Stimulated activated CD4-positive, alpha-beta T cell treated with anti-CD3 and anti-CD28 coated beads, Interleukin-2, amount 100 ng/mL, for 24 hours (primary cell): ENCODE measurements at places on chromosomes 7 and 10.

DNA sequence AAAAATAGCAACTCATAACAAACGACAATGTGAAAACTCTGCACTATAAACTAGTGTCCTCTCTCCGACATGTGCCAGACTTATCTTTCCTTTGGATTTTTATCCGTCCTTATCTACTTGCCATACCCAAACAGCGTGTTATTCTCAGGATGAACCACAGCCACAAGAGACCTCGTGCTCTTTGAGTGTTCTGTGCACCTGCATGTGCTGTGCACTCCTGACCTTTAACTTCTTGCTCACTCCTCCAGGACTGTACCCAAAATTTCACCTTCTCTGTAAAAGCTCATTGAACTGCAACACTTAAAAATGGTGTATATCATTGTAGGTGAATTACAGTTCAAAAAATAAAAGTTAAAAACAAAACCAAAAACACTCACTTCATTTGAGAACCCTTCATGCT is 58.0 kb upstream of the SLC35G1 start:
- DNase-seq = no peak

GRCh38 chr7:26686448-26686981 is 177.9 kb downstream of the SKAP2 start:
- no peak for DNase-seq

GRCh38 chr10:11355592-11355991 is 255.9 kb downstream of the USP6NL start:
- no peak for DNase-seq

DNA sequence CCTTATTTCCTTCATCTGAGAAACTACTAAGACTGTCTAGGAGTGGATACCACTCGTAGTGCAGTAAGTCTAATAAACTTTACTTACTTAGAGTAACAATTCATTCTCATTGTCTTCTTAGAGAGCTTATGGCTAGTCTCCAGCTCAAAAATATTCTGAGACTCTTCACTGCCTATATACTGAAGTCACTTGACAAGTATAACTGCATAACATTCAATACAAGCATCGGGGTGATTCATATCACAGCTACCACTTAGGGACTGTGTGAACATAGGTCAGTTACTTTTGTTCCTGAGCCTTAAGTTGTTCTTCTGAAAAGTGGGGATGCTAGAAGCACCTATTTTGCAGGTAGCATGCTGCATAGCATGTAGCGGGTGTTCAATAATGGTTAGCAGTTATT is 111.0 kb downstream of the HTR7 start:
- no peak for DNase-seq

GRCh38 chr10:100872034-100872791 is 40.5 kb upstream of the SLF2 start:
- DNase-seq = peak; percentile 83

DNA sequence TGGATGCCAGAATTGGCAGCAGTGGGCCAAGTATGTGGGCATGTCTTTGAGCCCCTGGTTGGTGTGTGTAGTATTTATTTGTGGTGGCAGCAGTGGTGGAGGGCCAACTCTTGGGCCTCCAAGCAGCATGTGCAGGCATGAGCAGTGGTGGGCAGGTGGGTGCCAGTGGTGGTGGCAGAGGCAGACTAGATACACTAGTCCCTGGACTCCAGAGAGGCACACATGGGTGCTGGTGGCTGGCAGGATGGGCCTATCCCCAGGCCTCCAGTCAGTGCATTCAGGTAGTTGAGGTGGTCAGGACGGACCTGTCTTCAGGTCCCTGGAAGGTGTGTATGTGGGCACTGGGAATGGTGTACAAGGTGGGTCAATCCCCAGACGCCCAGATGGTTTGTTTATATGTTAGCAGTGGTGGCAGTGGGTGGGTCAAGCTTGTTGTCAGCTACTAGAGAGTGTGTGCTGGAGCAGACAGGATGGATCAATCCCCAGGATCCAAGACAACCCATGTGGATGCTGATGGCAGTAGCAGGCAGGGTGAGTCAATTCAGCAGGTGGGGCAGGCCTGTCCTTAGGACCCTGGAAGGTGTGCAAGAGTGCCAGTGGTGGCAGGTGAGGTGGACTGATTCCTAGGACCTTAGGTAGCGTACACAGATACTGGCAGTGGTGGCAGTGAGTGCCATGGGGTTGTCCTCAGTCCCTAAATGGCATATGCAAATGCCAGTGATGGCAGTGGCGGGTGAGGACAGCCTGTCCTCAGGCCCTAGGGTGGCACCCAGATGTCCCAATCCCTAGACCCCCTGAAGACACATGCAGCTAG is 294.3 kb downstream of the RPS24 start:
- DNase-seq = no peak

- DNase-seq = no peak
Observed at GRCh38 chr10:7340179-7340874, 70.5 kb downstream of the SFMBT2 start.

DNA sequence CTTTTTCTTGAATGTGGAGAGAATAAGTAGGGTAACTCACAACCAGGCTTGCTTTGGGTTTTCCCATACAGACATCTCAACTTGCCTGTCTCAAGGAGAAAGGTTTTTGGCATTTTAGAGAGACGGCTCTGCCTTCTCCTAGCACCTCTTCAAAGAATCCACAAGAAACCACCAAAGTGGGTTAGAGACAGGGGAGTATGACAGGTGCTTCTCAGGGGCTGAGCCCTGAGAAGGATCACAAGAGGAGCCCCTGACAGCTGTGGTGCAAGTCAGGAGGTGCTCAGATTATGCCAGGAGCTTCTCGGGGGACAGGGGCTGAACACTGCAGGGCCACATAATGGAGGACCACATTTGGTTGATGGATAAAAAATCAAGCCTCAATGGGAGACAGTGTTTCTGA is 170.8 kb upstream of the LYZL2 start:
- no peak for DNase-seq

DNA sequence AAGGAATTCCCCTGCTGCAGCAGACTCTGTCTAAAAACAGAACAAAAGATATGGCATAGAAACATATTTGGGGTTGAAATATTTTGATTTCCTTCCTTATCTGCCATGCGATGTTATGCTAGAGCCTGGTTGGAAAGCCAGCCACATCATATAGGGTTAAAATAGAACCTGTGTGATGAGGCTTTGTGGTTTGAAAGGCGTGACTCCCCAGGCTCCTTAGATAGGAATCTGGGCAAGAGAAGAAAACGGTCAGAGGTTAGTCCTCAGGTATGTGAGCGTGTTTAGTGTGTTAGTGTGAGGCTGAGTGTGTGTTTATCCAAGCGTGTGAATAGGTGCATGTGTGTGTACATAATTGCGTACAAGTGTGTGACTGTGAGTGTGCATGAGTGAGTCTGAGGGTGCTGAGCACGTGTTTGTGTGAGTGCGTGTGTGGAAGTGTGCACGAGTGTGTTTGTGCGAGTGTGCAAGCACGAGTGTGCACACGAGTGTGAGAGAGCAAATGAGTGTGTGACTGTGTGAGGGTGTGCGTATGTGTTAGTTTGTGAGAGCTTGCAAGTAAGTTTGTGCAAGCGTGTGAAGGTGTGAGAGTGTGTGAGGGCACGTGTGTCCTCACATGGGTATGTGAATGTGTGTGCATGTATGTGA is 79.9 kb downstream of the COL26A1 start:
- no peak for DNase-seq

- no peak for DNase-seq
Observed at GRCh38 chr7:37429435-37429791, 19.3 kb downstream of the ELMO1 start.

- DNase-seq = no peak
Observed at GRCh38 chr10:76115131-76115470, 683.7 kb downstream of the LRMDA start.

- DNase-seq = no peak
Observed at GRCh38 chr10:12960334-12960898, 41.1 kb downstream of the CCDC3 start.

- no peak for DNase-seq
Observed at GRCh38 chr7:127807829-127808228, 155.8 kb downstream of the SND1 start.

GRCh38 chr7:149595541-149595940 is 97.9 kb upstream of the ZNF746 start:
- DNase-seq = no peak

- no peak for DNase-seq
Observed at GRCh38 chr10:73950155-73950948, 39.4 kb downstream of the PLAU start.

DNA sequence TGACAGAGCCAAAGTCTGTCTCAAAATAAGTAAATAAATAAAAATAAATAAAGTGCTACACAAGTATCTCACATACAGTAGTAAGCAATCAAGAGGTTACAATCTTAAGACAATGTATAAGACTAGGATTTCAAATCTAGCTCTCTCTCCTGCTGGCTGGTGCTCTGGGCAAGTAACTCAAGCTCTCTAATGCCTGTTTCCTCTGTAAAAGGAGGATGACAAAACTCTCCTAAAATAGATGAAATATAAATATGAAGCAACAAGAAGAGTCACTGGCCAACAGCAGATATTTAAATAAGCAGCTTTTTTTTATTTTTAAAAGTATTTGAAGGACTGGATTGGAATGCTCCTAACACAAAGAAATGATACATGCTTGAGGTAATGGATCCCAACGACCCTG is 7.2 kb downstream of the SFMBT2 start:
- no peak for DNase-seq

GRCh38 chr10:67492317-67493019 is 203.5 kb downstream of the CTNNA3 start:
- no peak for DNase-seq

- no peak for DNase-seq
Observed at GRCh38 chr10:45471059-45471458, 97.0 kb downstream of the ALOX5 start.

- DNase-seq = no peak
Observed at GRCh38 chr10:116720241-116720643, 22.1 kb downstream of the HSPA12A start.

DNA sequence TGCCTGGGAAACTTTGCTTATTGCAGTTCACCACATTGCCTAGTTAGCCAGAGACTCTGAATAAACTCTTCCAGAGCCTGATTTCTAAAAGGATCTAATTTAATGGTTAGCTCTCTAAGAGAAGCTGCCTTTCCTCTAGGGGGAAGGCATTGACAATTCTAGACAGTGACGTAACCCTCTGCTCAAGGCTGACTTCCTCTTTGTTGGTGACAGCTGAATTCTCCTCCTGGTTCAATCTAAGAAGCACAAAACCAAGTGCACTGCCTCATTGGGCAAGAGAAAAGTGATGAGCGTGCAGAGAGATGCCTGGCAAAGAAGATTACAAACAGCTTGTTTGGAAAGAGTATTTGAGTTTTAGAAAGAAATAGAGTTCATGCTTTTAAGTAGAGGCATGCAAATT is 102.7 kb downstream of the MACC1 start:
- DNase-seq = no peak

DNA sequence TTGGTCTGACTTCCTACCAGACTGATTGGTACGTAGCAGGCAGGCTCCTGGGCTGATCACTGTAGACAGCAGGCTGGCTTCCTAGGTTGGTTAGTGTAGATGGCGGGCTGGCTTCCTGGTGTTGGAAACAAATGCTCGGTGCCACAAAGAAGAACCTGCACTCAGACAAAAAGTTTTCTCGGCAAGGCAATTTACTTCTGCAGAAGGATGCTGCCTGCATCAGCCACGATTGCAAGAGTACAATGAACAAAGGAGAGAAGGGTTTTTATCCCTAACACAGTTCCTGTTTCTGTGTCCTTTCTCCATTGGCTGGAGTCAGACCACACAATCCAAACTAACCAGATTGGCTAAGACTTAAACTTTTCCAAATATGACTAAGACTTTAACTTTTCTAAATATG is 123.6 kb upstream of the PPP2R2D start:
- no peak for DNase-seq

DNA sequence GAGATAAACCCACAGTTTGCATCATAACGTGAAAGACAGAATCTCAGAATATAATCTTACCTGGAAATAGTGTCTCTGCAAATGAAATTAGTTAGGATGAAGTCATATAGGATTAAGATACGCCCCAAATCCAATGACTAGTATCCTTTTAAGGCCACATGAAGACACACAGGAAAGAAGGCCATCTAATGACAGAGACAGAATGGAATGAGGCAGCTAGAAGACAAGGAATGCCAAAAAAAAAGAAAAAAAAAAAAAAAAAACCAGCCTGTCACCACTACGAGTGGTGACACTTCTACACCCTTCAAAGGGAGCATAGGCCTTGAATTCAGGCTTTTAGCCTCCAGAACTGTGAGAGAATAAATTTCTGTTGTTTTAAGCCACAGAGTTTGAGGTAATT is 82.9 kb downstream of the HYCC1 start:
- no peak for DNase-seq

DNA sequence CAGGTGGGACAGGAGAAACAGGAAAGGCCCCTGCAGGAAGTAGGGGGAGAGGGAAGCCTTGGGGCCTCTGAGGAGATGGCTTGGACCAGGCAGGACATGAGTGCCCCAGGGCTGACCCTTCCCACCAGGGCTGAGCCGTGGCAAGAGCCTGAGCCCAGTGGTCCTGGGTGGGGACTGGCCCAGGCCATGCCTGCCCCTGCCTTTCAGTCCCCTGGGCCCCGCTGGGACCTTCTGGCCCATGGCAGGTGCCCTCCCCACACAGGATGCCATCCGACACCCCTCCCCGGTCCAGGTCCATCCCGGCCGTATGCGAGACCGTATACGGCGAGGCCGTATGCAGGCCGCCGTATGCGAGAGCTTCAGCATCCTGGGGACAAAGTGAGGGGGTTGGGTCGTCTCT is 2.0 kb downstream of the GRIFIN start:
- no peak for DNase-seq

DNA sequence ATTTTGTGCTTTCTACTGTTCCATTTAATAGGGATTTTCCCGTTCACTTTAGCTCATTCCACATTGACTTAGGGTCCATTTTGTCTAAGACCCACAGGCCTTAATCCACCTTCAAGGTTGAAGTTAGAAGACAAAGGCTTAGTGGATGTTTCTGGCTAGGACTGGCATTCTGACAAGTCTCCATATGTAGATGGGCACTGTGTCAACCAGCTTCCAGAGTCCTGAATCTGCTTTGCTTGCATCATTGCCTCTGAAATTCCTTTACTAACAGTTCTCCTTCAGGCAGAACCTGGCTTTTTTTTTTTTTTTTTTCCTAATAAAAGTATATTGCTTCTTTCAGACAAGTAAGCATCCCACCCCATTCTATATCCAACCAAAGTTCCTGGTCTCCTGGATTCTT is 69.6 kb upstream of the PDCD4 start:
- DNase-seq = no peak

GRCh38 chr7:27151931-27152815 is at the start of gene HOXA3:
Gene HOXA3 (minus strand): TSS chr7:27152583. CDS start chr7:27110640, 41,943 bp downstream.
- DNase-seq = no peak
